Activated CD8-positive, alpha-beta memory T cell treated with anti-CD3 and anti-CD28 coated beads, Interleukin-2, amount 10 ng/mL, durations not matched to agents 7 days and 5 days (primary cell): ENCODE measurements at places on chromosomes 13 and 19. TPM values are rescaled to one million over a fixed set of nuclear protein-coding genes. Genes with fewer than 3 reads are reported as not detected.

Gene NFIX
- 0.21 TPM for total RNA-seq

Gene FBXO27
- total RNA-seq = 0.19 TPM

GRCh38 chr19:34667349-34668076, 9.4 kb downstream of the SCGB2B2 start:
- H3K4me1 ChIP-seq = peaks cover 12% of the 10 kb centered on the region
- peak overlapping the region; percentile 69 for H3K4me3 ChIP-seq
- H3K27me3 ChIP-seq = no peaks in the 10 kb centered on the region
- H3K27ac ChIP-seq = peak overlapping the region; percentile 78
- peaks cover 6% of the 10 kb centered on the region for H3K36me3 ChIP-seq

DNA sequence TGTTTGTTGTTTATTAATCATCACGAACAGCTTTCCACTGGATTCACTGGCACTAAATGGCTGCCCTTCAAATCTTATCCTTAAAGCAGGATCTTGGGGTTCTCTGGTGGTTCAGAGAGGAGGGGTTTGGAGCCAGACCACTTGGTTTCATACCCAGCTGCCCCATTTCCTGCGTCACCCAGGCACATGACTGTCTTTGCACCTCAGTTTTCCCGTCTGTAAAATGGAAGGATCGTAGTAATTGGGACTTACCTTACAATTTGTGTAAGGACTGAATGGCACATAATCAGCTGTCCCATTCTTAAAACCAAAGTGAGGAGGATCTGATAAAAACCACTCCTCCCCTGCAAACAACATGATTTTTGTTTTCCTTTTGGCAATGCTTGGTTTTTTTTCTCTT, 318.3 kb downstream of the ZNF536 start:
- peaks cover 2% of the 10 kb centered on the region for H3K4me1 ChIP-seq
- no peak overlapping the region for H3K27ac ChIP-seq
- no peak overlapping the region for H3K4me3 ChIP-seq

DNA sequence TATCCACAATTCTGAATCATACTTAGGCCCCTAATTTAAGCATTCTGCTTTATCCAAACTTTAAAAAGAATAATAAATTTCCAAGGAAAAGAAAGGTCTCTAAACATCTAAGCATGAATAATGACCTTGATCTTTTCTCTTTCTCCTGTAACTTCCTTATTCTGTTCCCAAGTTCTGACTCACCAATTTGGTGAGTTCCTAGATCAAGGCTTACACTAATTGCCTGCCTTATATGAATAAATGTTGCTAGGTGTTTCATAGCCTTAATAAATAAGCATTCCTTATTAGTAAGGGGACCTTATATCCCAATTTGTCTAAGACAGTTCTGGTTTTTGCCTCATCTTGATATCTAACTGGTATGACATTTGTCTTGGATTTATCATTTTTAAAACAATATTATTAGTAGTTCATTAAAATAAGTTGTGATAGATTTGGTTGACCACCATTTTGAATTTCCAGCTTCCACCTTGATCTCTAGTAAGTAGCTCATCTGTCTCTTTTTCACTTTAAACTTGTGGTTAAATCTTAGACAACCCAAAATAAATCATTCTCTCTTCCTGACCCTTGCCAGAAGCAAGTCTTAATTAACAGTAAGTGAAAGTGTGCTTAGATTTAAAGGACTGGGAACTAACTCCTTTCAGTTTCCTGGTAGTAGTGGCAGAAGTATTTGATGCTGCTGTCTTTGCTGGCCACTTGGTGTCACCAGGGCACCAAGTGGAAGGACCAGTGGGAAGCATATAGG, 121.2 kb upstream of the MLNR start:
- H3K4me3 ChIP-seq = no peak overlapping the region
- no peak overlapping the region for H3K27ac ChIP-seq
- H3K4me1 ChIP-seq = no peaks in the 10 kb centered on the region
- no peaks in the 10 kb centered on the region for H3K27me3 ChIP-seq
- no peak for DNase-seq

GRCh38 chr13:96273196-96273595, 183.3 kb downstream of the HS6ST3 start:
- no peak for DNase-seq
- H3K4me3 ChIP-seq = no peak overlapping the region
- H3K36me3 ChIP-seq = no peaks in the 10 kb centered on the region
- H3K27me3 ChIP-seq = no peaks in the 10 kb centered on the region
- no peaks in the 10 kb centered on the region for H3K4me1 ChIP-seq

GRCh38 chr19:35936738-35937268, 629 bp downstream of the LRFN3 start:
- no peaks in the 10 kb centered on the region for H3K27me3 ChIP-seq
- no peak for DNase-seq
- no peak overlapping the region for H3K27ac ChIP-seq

- DNase-seq = peak; percentile 50
- no peak overlapping the region for H3K27ac ChIP-seq
- H3K4me3 ChIP-seq = no peak overlapping the region
- H3K27me3 ChIP-seq = no peaks in the 10 kb centered on the region
Observed at GRCh38 chr19:13978351-13979243, 26.3 kb downstream of the DCAF15 start.

DNA sequence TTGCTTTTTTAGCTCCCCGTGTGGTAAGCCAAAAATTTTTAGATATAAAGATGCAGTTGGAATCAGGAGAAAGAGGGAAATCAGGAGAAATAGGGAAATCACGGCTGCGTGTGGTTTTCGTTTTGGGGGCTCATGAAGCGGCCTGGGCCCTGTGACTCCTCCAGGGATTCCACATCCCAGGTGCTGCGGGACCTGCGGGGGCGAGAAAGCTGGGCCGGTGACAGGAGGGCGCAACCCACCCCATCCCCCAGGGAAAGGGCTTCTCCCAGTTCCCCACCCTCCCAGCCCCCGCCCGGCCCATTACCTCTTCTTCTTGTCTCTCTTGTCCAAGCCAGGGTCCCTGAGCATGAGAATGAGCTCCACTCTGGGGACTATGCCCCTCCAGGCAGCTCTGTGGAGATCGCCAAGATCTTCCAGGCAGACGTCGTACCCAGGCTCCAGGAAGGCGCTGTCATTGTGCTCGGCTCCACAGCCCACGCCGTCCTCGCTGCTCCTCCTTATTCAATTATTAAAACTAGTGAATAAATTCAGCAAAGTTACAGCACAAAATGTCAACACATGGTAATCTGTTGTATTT, 111.0 kb downstream of the MRPL57 start:
- DNase-seq = no peak
- H3K4me3 ChIP-seq = no peak overlapping the region
- H3K27me3 ChIP-seq = peaks cover 28% of the 10 kb centered on the region
- H3K36me3 ChIP-seq = no peaks in the 10 kb centered on the region
- H3K4me1 ChIP-seq = no peaks in the 10 kb centered on the region

- no peaks in the 10 kb centered on the region for H3K36me3 ChIP-seq
- H3K27ac ChIP-seq = no peak overlapping the region
- DNase-seq = no peak
- no peaks in the 10 kb centered on the region for H3K4me1 ChIP-seq
- no peak overlapping the region for H3K4me3 ChIP-seq
- no peaks in the 10 kb centered on the region for H3K27me3 ChIP-seq
Observed at GRCh38 chr13:59461411-59461810, 702.3 kb downstream of the DIAPH3 start.

- no peak overlapping the region for H3K27ac ChIP-seq
- no peak for DNase-seq
- H3K4me3 ChIP-seq = no peak overlapping the region
- no peaks in the 10 kb centered on the region for H3K36me3 ChIP-seq
Observed at GRCh38 chr13:104466016-104466415, 1399.8 kb upstream of the SLC10A2 start.
